ENCODE measurements at places on chromosomes 11 and 22.

- no peak for DNase-seq
Observed at GRCh38 chr22:50250555-50251476, at the start of gene HDAC10. HDAC10 (minus strand) TSS chr22:50251265; CDS start chr22:50251032, 233 bp downstream.

- DNase-seq, result no peak
Observed at GRCh38 chr22:41405588-41405987, 23.8 kb downstream of the TEF start.

- no peak for DNase-seq
Observed at GRCh38 chr11:33211580-33211979, 45.6 kb upstream of the HIPK3 start.

DNA sequence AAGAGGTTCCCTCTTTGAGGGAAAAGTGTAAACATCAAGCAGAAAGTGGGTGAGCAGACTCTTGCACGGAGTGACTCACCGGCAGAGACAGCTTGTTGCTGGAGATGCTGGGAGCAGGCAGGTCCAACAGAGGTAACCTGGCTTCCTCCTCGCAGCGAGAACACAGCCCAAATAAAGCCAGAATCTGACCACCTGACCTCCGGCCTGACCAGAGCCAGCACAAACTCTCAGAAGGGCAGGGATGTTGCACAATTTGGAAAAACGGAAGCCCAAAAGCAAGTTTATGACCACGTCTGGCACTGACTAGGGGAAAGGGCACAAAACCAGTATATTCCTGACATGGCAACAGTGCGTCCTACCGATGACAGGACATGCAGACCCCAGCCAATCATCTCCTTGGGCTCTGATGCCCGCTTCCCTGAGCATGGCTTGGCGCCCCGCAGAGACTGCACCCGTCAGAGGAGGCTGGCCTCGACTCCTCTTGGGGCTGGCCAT lies 5.4 kb downstream of the SMCO4 start:
- DNase-seq, result no peak

DNA sequence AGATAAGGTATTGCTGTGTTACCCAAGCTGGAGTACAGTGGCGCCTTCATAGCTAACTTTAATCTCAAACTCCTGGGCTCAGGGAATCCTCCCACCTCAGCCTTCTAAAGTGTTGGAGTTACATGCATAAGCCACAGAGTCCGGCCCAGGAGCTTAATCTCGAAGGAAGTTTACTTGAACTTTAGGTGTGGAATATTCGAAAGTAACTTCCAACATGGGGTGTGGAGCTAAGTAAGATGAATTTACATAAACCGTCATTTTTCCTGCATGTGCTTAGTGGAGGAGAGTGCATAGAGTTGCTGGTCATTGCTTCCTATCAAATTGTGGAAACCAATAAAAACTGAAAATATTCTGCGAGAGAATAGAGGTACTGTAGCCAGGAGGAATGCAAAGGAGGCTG lies 1.5 kb downstream of the ATG13 start:
- DNase-seq, result no peak

DNA sequence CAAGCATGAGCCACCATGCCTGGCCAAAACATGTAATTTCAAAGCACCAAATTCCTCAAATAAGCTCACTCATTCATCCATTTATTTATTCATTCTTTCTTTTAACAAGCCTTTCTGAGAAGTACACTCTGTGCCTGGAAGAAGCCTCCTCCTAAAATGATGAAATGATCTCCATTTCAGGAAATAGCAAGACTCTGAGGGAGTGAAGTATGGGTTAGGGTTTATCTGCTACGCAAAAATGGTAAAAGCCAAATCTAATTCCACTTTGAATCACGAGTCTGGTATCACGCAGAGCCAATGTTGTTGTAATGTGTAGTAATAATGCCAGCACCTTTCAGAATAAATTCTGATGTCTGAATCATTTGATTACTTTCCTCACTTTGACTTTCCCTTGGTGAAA lies 1041.8 kb downstream of the LRRC4C start:
- no peak for DNase-seq

- no peak for DNase-seq
Observed at GRCh38 chr22:39177791-39178190, 25.3 kb upstream of the CBX7 start.

Data from SK-N-MC (cell line).